Panc1 (cell line): ENCODE measurements at places on chromosomes 3 and 15. TPM values are rescaled to one million over a fixed set of nuclear protein-coding genes. Genes with fewer than 3 reads are reported as not detected.

CLDN11 gene
- total RNA-seq = 1.9 TPM

ACVR2B gene
- total RNA-seq = 2.8 TPM

PAQR9 gene
- 0.36 TPM for total RNA-seq

MESP1 gene
- total RNA-seq = 6.4 TPM

ZPLD1 gene
- not detected for total RNA-seq

P2RY1 gene
- total RNA-seq = 0.08 TPM

GABRR3 gene
- not detected for total RNA-seq

CCDC33 gene
- not detected for total RNA-seq

ITIH1 gene
- 0.31 TPM for total RNA-seq

SLC22A14 gene
- total RNA-seq = 0.13 TPM

TNNC1 gene
- 5.2 TPM for total RNA-seq

GPX1 gene
- 102 TPM for total RNA-seq

PRICKLE2 gene
- total RNA-seq = 0.26 TPM

CASR gene
- not detected for total RNA-seq

CCDC39 gene
- total RNA-seq = not detected

CHRNB4 gene
- not detected for total RNA-seq

SCG5 gene
- total RNA-seq = 0.67 TPM

CYP1A2 gene
- total RNA-seq = not detected

DOCK3 gene
- total RNA-seq = 0.21 TPM

IFRD2 gene
- total RNA-seq = 111 TPM

SLC7A14 gene
- not detected for total RNA-seq

NTRK3 gene
- total RNA-seq = not detected
